ENCODE measurements at places on chromosomes 11 and 22.

DNA sequence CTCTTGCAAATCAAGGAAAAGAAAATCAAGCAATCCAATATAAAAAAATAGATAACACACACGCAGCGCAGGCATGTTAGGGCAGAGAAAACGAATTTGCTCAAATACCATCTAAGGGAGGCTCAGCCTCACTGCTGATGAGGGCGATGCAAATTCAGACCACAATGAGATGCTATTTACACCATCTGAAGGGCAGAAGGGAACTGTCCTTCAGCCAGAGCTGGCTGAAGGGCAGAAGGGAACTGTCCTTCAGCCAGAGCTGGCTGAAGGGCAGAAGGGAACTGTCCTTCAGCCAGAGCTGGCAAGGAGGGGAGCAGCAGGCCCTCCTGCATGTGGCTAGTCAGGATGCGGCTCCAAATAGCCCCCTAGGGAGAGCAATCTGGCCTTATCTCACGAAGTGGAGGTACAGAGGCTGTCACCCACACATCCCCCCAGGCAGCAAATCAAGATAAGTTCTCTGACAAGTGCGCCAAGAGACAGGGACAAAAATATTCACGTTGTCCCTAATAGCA is 7.6 kb upstream of the SLC39A13 start:
- no peak for DNase-seq

GRCh38 chr22:44622147-44622427 is 79.9 kb upstream of the PRR5 start:
- peak; percentile 44 for DNase-seq

- DNase-seq = no peak
These were observed 24.9 kb upstream of the GRAMD1B start for GRCh38 chr11:123405123-123405592.

DNA sequence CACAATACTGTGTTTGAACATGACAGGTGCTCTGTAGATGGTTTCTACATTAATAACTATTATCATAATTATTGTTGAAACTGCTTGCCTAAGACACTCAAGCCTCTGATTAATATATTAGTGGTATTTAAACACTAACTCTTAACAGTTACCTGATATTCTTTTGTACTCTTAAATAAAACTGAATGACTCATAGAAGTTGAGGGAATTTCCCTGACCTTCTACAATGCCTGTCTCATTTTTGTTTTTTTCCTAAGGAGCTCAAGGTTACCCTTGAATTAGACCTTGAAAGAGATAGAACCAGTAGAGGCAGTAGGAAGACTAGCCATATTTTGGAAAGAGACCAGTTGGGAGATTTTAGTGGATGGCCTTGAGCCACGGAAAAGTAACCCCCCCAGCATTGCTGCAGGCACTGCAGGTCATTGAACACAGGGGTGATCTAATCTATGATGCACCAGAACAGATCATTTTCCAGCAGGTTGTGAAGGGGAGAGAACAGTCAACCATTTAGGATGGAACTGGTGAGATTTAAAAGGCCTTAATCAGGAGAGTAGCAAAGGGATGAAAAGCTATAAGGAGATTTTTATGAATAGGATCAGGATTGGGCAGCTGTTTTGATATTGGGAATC is 148.3 kb downstream of the PGR start:
- DNase-seq = no peak

DNA sequence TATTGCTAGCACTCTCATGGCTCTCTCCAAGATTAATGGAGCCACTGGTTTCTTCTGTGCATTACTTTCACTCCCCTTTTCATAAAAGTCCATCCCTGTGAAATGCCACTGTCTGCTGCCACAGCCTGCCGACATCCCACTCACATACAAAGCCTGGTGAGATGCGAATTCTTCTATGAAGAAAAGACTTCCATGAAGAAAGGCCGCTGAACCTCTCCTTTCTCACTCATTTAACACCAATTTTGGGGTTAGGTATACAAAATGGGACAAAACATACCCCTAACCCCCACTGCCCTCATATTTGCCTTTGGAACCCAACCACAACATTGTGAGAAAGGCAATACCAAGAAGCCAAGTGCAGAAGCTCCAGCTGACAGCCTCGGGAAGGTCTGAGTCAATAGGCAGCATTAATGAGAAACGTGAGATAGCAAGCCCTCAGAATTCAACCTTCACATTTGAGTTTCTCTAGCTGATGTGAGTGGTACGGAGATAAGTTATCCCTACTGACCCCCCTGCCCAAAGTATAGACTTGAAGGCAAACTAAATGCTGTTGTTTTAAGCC is 156.4 kb downstream of the ATG16L2 start:
- DNase-seq = peak; percentile 40

DNA sequence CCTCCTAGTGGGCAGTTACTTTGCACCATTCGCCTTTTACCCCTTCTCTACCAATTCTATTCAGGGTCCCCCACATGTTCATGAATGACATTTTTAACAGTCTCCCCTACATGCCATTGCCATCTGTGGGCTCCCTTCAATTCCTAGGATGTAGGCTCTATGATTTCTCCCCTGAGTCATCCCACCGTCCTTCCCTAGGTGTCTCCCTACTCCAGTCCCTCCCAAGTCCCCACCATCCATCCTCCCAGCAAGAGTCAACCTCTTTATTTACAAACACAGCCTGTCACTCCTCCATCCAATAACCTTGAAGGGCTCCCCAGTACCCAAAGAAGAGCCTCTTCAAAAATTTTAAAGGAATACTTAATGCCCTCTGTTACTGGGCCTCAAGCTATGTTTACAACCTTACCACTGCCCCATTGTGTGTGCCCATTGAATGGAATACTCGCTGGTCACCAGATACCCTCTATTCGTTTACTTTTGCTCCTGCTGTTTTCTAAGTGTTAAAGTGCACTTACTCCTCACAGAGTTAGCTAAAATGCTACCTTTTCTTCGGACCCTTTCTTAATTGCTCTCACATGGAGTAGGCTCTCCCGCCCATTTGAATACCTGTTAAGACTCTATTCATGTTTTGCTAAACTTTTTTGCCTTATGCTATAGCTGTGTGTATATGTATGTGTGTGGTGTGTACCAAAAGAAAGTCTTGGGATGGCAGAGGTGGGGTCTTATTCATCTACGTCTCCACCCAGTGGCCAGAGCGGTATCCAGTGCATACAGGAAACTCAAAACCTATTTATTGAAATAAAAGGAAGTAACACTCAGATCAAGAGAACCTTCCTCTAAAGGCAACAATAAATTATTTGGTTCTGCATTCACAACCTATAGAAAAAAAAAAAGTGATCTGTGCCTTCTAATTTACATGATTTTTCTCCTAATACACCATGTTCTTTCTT is 235.8 kb upstream of the CCDC90B start:
- no peak for DNase-seq

- no peak for DNase-seq
These were observed 87.1 kb upstream of the CSNK2A3 start for GRCh38 chr11:11440144-11440543.

Data from stimulated activated CD8-positive, alpha-beta memory T cell treated with anti-CD3 and anti-CD28 coated beads, Interleukin-4, amount 100 ng/mL, for 48 hours (primary cell).